ENCODE measurements at places on chromosomes 6 and 20. TPM values are rescaled to one million over a fixed set of nuclear protein-coding genes. Genes with fewer than 3 reads are reported as not detected.
A peak's percentile ranks its signal among the peaks of the same experiment; 100 is the strongest.

GRCh38 chr6:79373246-79373645 lies 138.8 kb upstream of the HMGN3 start:
- DNase-seq, result no peak

GRCh38 chr6:38018755-38019165 lies 199.2 kb downstream of the ZFAND3 start:
- DNase-seq, result no peak

DNA sequence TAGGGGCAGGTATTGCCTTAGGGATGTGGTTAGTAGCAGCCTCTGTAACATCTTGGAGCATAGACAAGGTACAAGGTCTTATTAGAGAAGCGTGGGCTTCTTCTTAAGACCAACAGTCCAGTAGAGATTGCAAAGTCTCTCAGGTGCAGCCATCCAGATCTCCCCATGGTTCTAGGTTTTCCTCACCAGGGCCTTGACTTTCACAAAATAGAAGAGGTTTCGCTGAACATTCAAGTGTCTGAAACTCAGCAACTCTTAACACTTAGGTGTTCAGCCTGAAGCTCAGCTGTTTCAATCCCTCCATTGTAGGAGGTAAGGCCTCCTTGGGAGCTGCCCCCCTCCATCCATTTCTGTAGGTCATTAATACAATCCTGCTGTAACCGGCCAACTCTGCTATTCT lies 44.4 kb downstream of the GOPC start:
- peak; percentile 24 for DNase-seq

- no peak for DNase-seq
Observed at GRCh38 chr6:114144887-114145851, 174.2 kb upstream of the HDAC2 start.

Gene ADAM33
- 37.2 TPM for total RNA-seq

GRCh38 chr6:113009682-113010081 lies 662.6 kb downstream of the RFPL4B start:
- peak; percentile 56 for DNase-seq

Gene VIP
- total RNA-seq, result not detected

GRCh38 chr6:129475477-129476247 lies 234.3 kb downstream of the ARHGAP18 start:
- DNase-seq, result peak; percentile 30

DNA sequence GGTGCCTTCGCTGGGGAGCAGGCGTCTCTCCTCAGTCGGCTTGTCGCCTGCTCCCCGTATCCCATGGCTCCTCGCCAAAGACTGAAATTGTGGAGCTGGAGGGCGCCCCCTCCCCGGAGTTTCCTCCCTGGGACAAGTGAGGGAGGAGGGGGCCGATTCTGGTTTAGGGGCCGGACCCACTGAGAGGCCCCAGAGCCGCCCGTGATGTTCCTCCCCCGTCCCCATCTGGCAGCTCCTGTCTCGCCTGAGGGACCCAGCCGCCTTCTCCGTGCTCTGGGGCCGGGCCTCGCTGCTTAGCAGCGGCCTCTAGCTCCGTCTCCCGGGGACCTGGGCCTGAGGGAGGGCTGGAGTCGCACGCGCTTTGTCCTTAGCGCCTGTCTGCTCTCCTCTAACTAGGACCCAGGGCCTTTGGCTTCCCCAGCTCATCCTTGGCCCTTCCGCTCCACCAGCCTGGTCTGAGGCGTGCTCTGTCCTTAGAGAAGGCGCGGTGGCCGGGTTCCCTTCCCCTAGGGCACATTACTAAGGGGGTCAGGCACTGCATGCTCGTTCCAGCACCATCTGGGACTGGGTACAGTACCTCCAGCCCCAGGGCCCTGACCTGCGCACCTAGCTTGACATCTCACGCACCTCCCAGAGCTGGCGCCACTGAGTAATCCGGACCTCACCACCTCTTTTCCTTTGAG lies 29.7 kb downstream of the SLC12A5 start:
- no peak for DNase-seq

DNA sequence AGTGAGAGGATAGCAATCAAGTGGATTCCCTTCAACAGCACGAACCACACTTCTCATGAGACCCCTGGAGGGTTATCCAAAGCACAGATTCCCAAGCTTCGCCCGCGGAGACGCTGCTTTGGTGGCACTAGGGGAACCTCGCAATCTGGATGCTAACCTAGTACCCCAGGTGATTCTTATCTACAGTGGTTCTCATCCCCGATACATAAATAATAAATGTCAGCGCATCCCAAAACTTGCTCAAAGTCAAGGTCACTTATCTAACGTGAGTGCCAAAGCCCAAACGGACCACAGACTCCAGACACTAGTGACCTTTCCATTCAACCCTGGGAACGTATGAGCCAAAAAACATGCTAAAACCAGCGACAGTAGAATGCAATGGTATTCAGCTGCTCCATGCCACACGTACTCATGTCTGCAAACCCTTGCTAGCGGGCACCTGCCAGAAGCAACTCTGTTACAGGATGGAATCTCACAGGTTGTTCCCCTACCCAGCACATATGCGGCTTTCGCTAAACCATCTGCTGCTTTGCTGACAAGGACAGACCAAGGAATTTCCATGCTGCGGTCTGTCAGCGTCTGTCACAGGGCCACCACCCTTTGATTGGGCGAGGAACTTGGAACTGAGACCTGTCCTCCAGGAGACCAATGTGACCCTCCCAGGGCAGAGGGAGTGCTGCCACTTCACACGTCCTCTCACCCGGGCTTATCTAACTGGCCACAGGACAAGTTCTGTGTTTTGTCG lies 16.8 kb downstream of the MYLK4 start:
- DNase-seq, result no peak

GRCh38 chr20:1296922-1297321 lies 30.8 kb downstream of the SNPH start:
- DNase-seq, result no peak

DNA sequence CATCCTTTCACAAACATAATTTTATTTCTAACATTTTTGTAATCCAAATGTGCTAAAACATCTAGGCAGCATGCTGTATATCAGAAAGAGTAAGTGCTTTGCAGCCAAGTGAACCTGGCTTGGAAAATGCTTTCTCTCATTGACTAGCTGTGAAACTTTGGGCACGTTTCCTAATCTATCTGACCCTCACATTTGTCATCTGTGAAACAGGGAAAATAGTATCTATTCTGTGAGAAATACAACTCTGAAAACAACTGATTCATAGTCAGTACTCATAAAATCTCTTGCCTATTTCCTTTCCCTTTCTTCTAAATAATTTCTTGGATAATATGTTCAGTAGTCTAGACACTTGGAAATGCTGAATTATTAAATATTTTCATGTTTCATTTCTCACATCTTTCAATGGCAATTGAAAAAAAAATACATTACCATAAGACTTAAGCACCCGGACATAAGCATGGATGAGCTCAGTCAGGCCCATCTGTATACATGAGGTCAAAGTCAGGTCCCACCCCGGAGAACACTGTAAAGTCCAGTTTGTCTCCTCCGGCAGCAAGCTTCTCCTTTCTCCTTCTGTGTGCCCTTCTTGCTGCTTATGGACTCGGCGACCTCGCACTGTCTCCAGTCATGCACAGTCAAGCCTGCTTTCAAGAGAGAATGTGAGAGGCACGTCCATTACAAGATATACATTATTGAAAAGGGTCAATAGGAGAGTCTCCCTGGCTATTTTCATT lies 455.0 kb upstream of the SOX4 start:
- DNase-seq, result no peak

Gene GSTA2
- not detected for total RNA-seq

GRCh38 chr6:31308050-31308844 lies 36.4 kb upstream of the HLA-C start:
- DNase-seq, result no peak

- DNase-seq, result no peak
Observed at GRCh38 chr6:42409581-42409980, 42.1 kb downstream of the TRERF1 start.

Gene ZNF343
- 15.0 TPM for total RNA-seq

Gene SLC29A1
- 13.4 TPM for total RNA-seq

GRCh38 chr6:37059344-37060194 lies 54.1 kb downstream of the FGD2 start:
- peak; percentile 97 for DNase-seq

DNA sequence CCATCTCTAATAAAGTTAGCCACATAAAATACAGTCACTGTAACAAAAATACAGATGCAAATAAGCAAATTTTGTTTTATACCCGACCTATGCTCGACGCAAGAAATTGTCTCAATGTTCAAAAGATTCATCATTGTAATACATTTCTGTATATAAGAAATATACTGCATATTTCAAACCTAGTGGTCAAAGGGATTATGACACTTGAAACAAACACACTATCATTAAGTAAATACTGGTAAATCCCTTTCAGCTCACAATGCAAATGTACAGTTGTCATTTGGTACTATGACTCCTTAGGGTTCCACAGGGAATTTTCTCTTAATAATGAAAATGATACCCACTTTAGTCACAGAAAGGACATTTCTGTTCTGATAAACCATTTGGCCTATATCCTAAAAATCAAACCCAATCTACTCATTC lies 2.2 kb downstream of the HIVEP2 start:
- peak; percentile 57 for DNase-seq

GRCh38 chr6:144311361-144311760 lies 26.2 kb downstream of the UTRN start:
- DNase-seq, result no peak

GRCh38 chr20:2698912-2699311 lies 6.3 kb downstream of the EBF4 start:
- DNase-seq, result no peak

- DNase-seq, result peak; percentile 7
Observed at GRCh38 chr6:101069191-101069795, 188.2 kb upstream of the ASCC3 start.

GRCh38 chr20:21323640-21324039 lies 20.5 kb downstream of the XRN2 start:
- peak; percentile 70 for DNase-seq

GRCh38 chr20:51210084-51210483 lies 187.2 kb upstream of the KCNG1 start:
- no peak for DNase-seq

GRCh38 chr6:21064756-21065340 lies 528.7 kb upstream of the SOX4 start:
- DNase-seq, result peak; percentile 59

Gene ENPP1
- 13.1 TPM for total RNA-seq

DNA sequence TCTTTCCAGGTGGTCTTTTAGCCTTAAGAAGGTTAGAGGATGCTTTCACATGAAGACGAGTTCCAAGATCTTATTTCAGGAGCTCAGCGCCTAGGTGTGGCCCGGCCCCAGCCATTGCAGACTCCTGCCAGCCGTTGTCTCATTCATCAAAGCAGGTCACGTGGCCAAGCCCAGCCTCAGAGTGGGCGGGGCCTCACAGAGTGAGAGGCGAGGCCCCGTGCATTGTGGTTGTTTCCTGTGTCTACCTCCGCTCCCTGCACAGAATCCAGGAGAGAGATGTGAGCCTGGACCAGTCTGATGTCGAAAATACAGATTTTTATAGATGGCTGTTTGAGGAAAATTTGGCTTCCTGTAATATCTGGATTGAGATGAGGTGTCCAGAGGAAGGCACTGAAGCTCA lies 49.2 kb upstream of the CST5 start:
- no peak for DNase-seq

Gene NMBR
- total RNA-seq, result under 0.01 TPM

- DNase-seq, result no peak
Observed at GRCh38 chr20:46050885-46051284, 21.9 kb downstream of the SLC12A5 start.

DNA sequence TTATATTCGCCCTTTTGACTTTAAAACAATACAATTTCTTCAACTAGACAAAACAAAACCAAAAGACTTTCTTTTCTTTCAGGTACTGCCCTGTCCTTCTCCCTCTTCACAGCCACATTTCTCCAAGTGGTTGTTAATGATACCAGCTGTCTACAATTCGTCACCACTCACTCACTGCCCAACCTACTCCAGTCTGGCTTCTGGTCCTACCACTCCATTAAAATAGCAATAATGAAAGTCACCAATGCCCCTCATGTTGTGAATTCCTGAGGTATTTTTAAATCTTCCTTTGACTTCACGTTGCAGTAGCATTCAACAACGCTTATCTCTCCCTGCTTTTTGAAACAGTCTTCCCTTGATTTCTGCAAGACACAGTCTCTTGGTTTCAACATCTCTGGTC lies 11.6 kb upstream of the MAN1A1 start:
- no peak for DNase-seq

Gene DEFB115
- not detected for total RNA-seq

Data from fibroblast of lung (primary cell).